ENCODE measurements at places on chromosomes 2 and 18.

DNA sequence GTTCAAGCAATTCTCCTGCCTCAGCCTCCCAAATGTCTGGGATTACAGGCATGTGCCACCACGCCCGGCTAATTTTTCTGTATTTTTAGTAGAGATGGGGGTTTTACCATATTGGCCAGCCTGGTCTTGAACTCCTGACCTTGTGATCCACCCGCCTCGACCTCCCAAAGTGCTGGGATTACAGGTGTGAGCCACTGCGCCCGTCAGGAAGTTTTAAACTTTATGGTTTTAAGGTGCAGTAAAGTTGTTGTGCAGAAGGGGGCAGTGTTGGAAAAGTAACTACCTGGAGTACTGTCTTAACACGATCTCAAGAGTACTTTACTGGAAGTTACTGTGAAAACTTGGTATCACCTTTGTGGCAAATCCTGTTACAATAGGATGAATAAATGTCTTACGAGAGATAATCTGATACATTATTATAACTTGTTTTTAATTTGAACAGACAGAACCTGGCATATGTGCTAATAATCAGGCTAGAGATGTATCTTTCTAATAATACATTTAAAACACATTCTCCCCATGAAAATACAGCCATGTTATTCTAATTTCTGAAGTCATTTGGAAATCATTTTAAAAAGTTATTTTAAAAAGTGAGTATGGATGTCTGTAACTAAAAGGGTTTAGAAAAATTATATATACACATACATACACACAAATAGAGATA, 10.8 kb downstream of the SPDYA start:
- DNase-seq, result peak; percentile 29

- no peak for DNase-seq
These were observed 30.0 kb upstream of the TWSG1 start for GRCh38 chr18:9304388-9305070.

DNA sequence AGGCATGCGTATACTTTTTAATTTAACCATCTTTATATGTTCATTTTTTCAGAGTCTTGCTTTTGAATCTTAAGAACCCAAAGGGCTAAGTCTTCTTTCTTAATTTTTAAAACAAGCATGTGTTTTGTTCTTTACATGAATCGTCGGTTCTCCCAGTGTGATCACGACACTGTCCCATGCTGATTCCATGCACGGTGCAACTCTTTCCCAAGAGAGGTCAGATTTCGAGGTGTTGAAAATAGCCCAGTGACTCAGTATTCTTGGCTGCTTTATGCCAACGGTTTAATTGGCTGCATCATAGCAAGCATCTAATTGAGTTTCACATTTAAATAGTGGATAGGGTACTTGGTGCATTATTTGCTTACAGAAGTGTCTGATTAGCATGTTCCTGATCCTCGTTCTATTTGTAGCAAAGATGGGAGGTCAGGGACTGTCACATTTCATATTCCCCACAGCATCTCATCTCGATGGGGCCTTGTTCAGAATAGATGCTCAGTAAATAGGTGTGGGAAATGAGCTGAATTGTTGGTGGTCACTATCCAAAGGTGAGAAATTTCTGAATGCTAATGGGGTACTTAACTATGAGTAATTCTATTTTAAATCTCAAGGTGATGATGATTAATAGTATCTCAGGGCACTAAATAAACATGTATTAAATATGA, 2.8 kb downstream of the NPAS2 start:
- DNase-seq, result no peak

DNA sequence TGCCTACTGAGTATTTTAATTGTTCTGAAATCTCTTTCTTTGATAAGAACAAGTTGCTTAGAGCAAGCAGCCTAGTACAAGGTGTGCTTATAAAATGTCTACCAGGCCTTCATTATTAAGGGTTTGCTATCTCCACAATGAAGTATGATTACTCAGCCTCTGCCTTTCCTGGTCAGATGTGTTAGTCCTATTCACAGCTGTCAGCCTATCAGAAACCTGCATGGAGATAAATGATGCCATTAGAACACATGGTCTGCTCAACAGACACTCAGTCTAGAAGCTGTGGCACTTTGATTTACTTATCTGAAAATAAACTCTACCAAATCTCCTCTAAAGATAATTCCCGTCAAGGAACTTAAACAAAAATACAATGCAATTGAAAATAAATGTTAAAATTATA, 448.7 kb downstream of the ERBB4 start:
- DNase-seq, result no peak

- no peak for DNase-seq
These were observed 1413.7 kb upstream of the TMEFF2 start for GRCh38 chr2:193608451-193608850.

DNA sequence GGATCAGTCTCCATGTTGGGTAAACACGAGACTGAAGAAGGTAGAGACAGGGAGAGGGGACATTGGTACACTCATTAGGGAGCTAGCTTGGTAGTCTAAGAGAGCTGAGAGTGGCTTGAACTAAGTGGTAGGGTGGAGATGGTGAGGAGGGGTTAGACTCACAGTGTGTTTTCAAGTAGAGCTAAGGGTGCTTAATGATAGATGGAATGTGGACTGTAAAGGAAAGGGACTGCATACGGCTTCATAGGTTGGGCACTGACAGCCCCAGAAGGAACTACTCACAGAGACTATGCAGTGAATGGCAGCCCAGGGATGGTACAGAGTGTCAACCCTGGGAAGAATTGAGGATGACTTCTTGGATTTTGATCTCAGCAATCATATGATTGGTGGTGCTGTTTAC, 178.1 kb downstream of the CCDC85A start:
- no peak for DNase-seq

- no peak for DNase-seq
These were observed 188.4 kb upstream of the GYPC start for GRCh38 chr2:126467367-126468054.

DNA sequence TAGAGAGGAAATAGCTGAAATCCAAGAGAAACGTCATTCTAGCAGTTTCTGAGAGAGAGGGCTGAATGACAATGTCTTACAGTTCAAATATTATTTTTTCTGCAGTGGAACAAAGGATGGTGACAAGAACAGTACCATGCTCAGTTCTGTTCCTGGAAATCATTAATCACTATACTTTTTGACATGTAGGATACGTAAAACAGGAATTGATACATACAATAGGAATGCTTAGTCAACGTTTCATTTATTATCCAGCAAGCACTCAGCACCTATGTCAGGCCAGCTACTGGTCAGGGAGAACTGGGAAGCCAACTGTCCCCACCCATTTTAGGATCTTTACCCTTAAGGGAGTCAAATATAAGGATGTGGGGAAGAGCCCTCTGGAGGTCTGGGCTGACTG, 114.7 kb downstream of the DHRS9 start:
- no peak for DNase-seq

DNA sequence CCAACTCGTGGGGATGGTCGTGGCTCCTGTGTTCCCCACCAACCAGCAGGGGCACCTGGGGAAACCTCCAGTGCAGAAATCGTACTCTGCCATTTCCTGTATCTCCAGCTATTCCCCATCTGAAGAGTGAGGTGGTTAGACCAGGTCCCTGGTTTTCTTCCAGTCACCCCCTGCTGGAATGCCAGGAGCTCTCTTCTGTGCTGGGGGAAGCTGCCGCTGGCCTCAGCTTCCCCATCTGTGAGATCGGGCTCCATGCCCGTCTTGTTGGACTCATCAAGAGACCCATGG, 119.7 kb downstream of the INHBB start:
- DNase-seq, result no peak

DNA sequence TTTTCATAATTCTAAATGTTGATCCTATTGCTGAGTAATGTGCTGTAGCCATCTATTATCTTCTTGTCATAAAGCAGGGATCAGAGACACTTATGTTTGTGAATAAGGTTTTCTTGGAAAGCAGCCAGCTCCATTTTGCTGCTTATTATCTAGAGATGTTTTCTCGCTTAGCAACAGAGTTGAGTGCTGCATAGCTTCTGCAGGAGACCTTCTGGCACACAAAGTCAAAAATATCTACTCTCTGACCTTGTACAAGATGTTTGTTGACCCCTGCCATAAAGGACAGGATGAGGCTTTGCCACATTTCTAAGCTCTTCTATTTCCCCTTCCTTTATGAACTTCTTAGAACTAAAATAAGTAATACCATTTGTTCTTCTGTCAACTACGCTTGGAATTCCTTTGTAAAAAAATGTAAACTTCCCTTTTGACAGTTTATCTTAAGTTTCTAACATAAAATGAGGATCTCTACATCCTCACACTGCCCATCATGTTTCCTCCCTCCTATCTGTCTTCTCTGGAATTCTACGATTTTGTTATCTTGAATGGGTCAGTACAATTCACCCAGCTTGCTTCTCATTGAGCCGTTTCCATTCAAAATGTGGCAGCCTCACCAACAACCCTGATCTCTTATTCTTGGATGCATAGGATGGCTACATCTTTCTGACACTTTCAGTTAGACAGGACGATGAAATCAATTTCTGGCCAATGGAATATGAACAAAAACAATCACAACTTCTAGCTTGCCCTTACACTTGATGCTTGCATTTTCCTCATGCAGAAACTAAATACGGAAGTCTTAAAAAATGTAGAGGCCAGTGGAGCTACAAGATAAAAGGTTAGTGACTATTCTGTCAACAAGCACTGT, 1377.0 kb downstream of the SUCLG1 start:
- no peak for DNase-seq

Data from stimulated activated CD4-positive, alpha-beta T cell treated with anti-CD3 and anti-CD28 coated beads, Interleukin-1b, Interleukin-23, amount 100 ng/mL, for 1 hour (primary cell).